ENCODE measurements at places on chromosomes 13 and 19.

- no peak for DNase-seq
Observed at GRCh38 chr13:61192826-61193225, 222.8 kb downstream of the PCDH20 start.

DNA sequence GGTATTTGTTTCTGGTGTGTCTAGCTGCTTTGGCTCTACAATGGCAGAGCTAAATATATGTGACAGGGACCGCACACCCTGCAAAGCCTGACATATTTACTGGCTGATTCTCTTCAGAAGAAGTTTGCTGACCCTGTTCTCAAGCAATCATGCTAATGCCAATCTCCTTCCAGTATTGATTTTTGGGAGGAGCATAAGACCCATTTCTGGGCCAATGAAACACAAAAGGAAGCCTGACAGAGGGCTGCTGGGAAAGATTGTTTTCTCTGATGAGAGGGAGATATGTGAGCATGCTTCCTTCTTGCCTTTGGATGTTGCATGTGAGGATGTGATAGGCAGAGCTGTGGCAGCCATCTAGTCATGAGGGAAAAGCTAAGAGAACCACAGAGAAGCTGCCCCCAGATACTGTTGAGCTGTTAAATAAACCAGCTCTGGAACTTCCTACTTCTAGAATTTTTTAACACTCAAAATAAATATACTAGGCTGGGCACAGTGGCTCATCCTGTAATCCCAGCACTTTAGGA is 31.4 kb upstream of the TPTE2 start:
- no peak for DNase-seq

DNA sequence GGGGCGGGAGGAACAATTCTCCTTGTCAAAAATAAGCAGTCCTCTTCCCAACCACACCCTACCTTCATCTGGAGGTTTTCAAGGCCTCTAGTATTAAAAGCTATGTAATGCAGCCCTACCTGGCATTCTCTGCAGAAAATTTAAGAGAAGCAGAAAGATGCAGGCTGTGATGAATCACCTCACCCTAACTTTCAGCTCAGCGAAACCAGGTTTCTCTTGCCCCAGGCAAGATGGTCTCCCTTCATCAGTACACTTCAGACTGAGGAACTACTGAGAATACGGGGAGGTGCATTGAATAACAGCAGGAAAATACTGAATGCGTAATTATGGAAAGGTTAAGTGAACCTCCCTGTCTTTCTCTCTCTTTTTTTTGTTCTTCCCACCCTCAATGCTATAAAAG is 437.6 kb upstream of the KLF12 start:
- DNase-seq = no peak

- DNase-seq = no peak
Observed at GRCh38 chr13:74090397-74090796, 43.8 kb downstream of the KLF12 start.

DNA sequence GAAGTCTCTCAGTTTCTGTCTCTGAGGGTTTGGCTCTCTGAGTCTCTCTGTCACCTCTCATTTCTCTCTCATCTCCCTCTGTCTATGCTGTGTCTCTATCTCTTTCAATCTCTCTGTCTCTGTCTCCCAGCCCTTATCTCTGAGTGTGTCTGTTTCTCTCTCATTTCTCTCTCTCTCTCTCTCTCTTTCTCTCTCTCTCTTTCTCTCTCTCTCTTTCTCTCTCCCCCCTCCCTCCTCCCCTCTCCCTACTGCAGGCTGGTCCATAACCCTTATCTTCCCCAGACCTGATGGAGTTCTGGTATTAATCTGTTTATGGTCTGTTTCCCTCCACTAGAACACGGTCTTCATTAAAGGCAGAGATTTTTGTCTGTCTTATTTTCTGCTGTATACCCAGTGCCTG is 1.3 kb upstream of the PVR start:
- no peak for DNase-seq

DNA sequence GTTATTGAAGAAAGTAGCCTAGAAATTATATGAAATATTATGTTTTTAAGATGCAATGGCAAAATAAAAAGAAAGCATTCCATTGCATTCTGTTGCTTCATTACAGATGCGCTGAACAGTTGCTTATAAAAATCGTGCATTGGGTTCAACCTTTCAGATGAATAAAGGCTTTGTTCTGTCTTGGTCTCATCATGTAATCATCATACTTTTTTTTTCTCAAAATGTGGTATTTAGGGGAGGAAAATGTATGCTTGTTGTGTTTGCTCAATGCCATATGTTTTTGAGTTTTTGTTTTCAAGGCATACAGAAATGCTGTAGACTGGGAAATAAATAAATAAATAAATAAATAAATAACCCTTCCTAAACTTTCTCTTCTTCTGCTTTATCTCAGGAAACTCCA is 1.1 kb upstream of the MBNL2 start:
- no peak for DNase-seq

DNA sequence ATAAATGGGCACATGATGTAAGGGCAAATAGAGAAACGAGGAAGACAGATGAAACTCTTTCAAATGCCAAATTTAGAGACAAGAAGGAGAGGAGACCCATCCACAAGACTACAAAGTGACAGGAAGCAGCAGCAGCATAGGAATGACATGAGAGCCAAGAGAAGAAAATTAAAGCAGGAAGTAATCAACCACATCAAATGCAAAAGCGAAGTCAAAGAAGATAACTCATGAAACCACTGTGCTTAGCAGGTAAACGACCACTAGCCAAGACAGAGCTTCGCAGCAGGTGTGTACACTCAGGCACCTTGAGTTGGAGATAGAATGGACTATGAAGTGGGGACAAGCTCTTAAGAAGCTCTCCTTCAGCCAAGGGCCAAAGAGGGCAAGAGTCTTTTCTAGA is 64.1 kb downstream of the KLF12 start:
- no peak for DNase-seq

- peak; percentile 72 for DNase-seq
Observed at GRCh38 chr19:5690955-5691821, 1.1 kb downstream of the RPL36 start.

DNA sequence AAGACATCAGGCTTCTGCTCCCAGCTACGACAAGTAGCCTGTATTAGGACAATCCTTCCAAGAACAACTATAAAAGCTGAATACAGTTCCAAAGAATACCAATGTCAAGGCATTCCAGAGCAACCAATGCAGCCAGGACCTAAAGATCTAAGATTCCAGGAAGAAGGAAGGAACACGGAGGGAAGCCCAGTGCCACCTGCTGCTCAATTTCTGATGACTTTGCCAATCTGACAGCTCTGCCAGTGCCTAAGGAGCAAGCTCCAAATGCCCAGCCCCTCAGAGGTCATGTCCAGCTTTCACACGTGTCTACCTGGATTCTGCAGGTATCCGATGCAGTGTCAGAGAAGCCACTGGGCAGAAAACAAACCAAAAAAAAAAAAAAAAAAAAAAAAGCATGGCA is 164.4 kb downstream of the IRS2 start:
- no peak for DNase-seq

- DNase-seq = no peak
Observed at GRCh38 chr19:52603558-52604207, 33.6 kb downstream of the ZNF701 start.

GRCh38 chr13:79867254-79867653 is 386.3 kb downstream of the NDFIP2 start:
- no peak for DNase-seq

- no peak for DNase-seq
Observed at GRCh38 chr19:46256855-46257254, 27.3 kb downstream of the IGFL1 start.

- DNase-seq = no peak
Observed at GRCh38 chr19:46731584-46731983, 14.3 kb upstream of the FKRP start.

DNA sequence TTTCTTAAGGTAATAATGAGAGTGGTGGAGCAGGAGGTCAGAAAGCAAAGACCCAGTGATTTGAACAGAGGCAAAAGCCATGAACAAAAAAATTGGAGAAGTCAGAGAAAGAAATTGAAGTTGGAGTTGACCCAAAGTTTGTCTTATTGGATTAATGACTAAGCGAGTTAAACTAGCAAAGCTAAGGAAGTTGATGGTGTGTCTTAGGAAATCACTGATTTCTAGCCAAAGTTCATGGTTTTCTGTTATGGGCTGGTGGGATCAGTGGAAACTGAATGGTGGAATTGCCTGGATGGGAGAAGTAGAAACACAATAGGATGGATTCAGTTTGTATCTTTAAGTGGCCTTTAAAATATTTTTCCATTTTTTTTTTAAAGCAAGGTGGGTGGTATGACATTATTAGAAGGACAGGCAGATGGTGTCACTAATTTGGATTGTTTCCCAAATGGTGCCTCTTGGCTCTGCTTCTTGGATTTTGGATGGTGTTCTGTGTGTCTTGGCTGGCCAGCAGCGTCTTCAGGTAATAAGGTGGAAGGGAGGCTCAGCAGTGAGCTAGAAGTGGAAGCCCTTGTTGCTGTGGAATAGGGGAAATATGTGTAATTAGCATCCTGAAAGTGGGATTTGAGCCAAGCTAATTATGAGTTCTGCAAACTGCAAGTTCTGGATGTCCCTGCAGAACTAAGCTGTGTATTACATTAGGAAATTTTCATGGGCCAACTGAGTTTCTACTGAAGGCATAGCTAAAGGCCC is 302.9 kb downstream of the LMO7 start:
- no peak for DNase-seq

DNA sequence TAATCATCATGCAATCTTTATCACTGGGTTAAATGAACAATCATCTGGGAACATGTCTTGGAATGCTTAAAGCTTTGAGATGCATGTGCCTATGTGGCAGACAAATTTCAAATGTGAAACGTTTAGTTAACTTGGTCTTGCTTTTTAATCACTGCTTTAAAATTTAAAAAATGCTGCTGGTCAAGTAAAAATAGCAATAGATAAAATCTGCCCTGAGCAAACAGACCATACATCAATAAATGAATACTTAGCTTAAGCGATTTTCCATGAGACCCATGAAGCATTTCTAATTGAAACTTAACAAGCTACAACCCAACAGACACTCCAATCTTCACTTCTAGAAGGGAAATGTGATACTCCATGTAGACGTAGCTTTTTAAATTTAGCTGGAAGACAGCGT is 1.9 kb upstream of the KL start:
- no peak for DNase-seq

GRCh38 chr13:90293793-90294361 is 1053.6 kb upstream of the MIR17HG start:
- DNase-seq = no peak

GRCh38 chr19:3556978-3557460 is 367 bp downstream of the MFSD12 start:
- no peak for DNase-seq

DNA sequence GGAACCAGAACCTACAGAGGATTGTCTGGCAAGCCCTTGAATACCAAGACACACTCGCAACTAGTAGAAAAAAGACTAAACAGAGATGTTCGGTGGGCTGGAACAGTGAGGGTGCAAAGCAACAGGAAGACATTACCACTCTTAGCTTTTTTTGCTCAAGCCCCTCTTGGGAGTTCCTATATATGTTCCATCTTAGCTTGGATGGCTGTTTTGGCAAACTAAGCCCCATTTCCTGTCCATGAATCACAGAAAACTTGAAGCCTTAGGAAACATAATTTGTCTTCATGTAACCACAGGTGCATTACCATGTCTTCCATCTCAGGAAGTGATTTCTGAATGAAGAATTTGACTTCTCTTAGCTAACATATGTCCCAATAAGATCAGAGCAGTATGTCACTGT is 446.3 kb downstream of the OLFM4 start:
- DNase-seq = no peak

GRCh38 chr13:31022928-31023530 is 90.6 kb downstream of the TEX26 start:
- no peak for DNase-seq

GRCh38 chr13:103976371-103976770 is 910.2 kb upstream of the SLC10A2 start:
- no peak for DNase-seq
